ENCODE measurements at places on chromosomes 1 and 21. TPM values are rescaled to one million over a fixed set of nuclear protein-coding genes. Genes with fewer than 3 reads are reported as not detected.

DNA sequence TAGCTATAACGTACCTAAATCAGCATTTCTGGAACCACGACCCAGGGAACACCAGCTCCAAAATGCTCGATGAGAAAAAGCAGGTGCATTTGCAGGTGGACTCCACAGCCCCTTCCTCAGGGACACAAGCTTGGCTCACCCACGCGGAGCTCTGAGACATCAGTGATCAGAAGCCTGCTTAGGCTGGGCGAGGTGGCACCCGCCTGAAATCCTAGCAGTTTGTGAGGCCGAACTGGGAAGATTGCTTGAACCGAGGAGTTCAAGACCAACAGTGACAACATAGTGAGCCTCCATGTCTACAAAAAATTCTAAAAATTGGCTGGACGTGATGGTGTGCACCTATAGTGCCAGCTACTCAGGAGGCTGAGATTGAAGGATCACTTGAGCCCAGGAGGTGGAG, 2.5 kb upstream of the TSPEAR start:
- no peak for DNase-seq

GRCh38 chr1:46784666-46785065, 14.2 kb upstream of the CYP4B1 start:
- DNase-seq: no peak

DNA sequence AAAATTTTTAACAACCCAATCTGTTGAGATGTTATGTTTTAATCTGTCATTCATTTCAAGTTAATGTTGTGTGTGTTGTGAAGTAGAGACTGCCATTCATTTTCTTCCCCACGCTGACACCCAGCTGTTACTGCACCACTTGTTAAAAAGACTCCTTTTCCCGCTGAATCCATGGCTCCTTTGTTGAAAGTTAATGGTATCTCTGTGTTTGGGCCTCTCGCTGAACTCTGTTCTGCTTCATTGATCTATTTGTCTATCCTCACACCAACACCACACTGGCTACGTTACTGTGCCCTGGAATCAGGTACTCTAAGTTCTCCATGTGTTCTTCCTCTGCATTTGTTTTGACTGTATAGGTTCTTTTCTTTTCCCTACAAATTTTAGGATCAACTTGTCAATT, 58.2 kb downstream of the PDE9A start:
- no peak for DNase-seq

GRCh38 chr1:202987922-202988583, 19.1 kb upstream of the TMEM183A start:
- no peak for DNase-seq

GRCh38 chr21:39159342-39160063, 23.7 kb downstream of the PSMG1 start:
- DNase-seq: peak; percentile 27

DNA sequence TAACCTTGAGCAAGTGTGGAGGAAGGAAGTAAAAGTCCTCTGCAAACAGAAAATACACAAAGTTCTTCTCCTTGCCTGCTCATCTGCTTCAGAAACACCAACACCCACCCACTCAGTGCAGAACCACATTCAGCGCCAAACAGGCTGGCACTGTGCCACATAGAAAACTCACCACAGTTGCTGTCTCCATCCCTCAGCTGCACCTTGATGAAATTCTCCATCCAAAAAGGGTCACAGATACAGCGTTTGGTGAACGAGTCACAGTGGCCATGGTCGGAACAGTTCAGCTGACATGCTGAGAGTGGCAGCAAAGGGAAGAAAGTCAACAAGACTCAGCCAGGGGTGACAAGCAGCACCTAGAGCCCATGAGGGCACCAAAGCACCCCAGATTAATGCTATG, 114.5 kb downstream of the KIAA0319L start:
- no peak for DNase-seq

GRCh38 chr1:67683766-67684525, 1.1 kb upstream of the GADD45A start:
- DNase-seq: no peak

DNA sequence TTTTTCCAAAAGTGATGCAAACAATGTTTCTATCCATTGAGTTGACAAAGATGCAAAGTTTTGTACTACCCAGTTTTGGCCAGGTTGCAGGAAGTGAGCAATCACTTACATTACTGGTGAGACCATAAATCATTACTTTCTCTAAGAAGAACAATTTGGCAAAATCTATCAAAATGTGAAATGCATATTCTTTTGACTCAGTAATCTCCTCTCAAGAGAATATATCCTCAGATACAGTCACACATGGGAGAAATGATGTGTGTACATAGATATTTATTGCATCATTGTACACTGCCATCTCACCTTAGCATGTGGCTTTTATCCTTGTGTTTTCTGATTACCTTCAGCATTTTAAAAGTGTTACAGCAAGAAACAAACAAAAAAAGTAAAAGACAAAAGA, 52.4 kb upstream of the FMO3 start:
- DNase-seq: no peak

GRCh38 chr1:151502859-151503780, 8.1 kb upstream of the CGN start:
- DNase-seq: no peak

- DNase-seq: no peak
Measured at GRCh38 chr1:235579891-235580290, 69.7 kb downstream of the GNG4 start.

- DNase-seq: no peak
Measured at GRCh38 chr1:218345673-218346390, 696 bp downstream of the TGFB2 start.

- DNase-seq: no peak
Measured at GRCh38 chr1:35622510-35623178, 18.7 kb downstream of the PSMB2 start.

DNA sequence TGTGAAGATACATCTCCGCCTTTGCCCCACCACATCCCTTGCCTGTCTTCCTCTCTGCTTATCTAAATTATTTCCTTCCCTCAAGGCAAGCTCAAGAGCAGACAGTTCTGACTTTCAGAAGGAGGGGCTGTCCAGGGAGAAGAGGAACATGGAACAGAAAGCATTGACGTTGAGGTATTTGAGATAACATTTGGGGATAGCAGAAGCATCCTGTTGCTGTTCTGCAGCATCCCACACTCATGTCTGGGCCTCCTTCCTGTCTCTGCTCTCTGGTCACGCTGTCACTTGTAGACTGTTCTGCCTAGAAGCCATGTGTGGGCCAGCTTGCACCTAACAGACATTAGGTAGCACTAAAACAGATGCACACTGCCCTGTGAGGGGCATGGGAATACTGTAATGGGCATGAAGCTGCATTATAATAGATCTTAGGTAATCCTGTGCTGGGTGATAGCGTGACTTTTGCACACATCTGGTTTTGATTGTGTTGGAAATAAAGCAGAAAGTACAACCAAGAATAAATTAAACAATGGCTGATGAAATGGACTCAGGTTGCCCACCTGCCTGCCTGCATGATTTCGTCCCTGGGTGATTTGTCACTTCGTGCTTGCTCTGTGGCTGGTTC, 660 bp upstream of the RD3 start:
- no peak for DNase-seq

CCDC185 gene
- polyA plus RNA-seq: not detected

DR1 gene
- 36.1 TPM for polyA plus RNA-seq

IFNAR1 gene
- polyA plus RNA-seq: 17.0 TPM

CD2 gene
- polyA plus RNA-seq: not detected

TARBP1 gene
- polyA plus RNA-seq: 22.6 TPM
